ENCODE measurements at places on chromosomes 6 and 20.

- DNase-seq: no peak
These were observed 56.1 kb upstream of the LAMP5 start for GRCh38 chr20:9458138-9458796.

GRCh38 chr6:5497896-5498578 is 236.7 kb downstream of the FARS2 start:
- no peak for DNase-seq

DNA sequence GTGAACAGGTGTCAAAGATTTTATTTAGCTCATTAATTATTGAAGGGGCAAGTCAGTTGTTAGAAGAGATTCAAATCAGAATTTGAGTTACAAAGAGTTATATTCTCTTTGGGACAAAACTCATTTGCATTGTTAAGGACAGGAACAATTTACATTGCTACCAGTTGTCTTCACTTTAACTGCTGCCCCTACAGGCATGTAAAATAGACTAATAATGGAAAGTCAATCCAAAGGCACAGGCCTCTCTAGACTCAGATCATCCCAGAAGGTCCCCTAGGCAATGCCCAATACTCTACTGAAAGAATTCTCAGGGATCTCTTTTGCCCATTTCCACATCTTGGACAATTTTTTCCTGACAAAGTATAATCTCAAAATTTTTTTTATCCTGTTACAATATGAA is 95.7 kb downstream of the SCP2D1 start:
- DNase-seq: no peak

GRCh38 chr20:15406072-15406471 is 1068.7 kb upstream of the FLRT3 start:
- no peak for DNase-seq

- DNase-seq: no peak
These were observed 166.3 kb upstream of the EEF1E1 start for GRCh38 chr6:8268606-8269005.
